ENCODE measurements at places on chromosomes 7 and 10.

DNA sequence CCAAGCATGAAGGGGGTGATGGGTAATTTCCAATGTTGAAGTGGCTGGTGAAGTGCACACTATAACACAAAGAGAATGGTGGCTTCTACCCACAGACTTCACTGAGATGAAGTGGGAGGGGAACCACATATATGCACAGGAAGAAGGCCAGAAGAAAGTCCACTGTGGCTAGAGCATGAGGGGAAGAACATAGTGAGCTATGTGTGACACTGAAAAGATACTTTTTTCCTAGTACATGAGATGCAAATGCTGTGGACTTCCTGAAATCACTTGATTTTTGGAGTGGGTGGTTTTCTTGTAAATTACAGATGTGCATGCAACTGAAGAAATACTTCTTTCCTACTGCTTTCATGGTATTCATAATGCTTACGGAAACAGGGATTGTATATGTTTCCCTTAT is 115.6 kb upstream of the PHYHIPL start:
- DNase-seq, result no peak

- no peak for DNase-seq
Observed at GRCh38 chr10:11670381-11670780, 58.9 kb upstream of the USP6NL start.

GRCh38 chr7:167090-167855 is 25.1 kb upstream of the FAM20C start:
- DNase-seq, result peak; percentile 57

- DNase-seq, result no peak
Observed at GRCh38 chr7:87784424-87784823, 91.7 kb downstream of the SLC25A40 start.

All from GF-D8 (cell line).